Activated naive CD4-positive, alpha-beta T cell treated with anti-CD3 and anti-CD28 coated beads, Interleukin-2, amount 10 ng/mL, durations not matched to agents 5 hours and 36 hours (primary cell): ENCODE measurements at places on chromosomes 2 and 18. TPM values are rescaled to one million over a fixed set of nuclear protein-coding genes. Genes with fewer than 3 reads are reported as not detected.

Gene OTOS
- total RNA-seq: not detected

Gene MYO1B
- 3.0 TPM for total RNA-seq

Gene NAT8
- not detected for total RNA-seq

Gene KCNS3
- total RNA-seq: not detected

Gene RGPD6
- 13.3 TPM for total RNA-seq

Gene ERMN
- 3.5 TPM for total RNA-seq

Gene LYG2
- total RNA-seq: not detected

Gene EFHD1
- total RNA-seq: 7.1 TPM

Gene LRRTM4
- total RNA-seq: not detected

Gene SCTR
- not detected for total RNA-seq

Gene DSC2
- total RNA-seq: not detected

Gene CARF
- 14.6 TPM for total RNA-seq

Gene ALK
- total RNA-seq: not detected

Gene DHRS9
- not detected for total RNA-seq

Gene IL1A
- 0.33 TPM for total RNA-seq

Gene FBXO36
- total RNA-seq: 0.87 TPM

Gene C18orf32
- total RNA-seq: 30.2 TPM

Gene NDUFAF7
- 21.2 TPM for total RNA-seq

Gene ALPP
- total RNA-seq: not detected

Gene ANKRD39
- total RNA-seq: 30.8 TPM

Gene UNC80
- total RNA-seq: not detected

Gene PROKR1
- not detected for total RNA-seq

Gene OXER1
- total RNA-seq: not detected
